ENCODE measurements at places on chromosomes 16 and 17.
A peak's percentile ranks its signal among the peaks of the same experiment; 100 is the strongest.

DNA sequence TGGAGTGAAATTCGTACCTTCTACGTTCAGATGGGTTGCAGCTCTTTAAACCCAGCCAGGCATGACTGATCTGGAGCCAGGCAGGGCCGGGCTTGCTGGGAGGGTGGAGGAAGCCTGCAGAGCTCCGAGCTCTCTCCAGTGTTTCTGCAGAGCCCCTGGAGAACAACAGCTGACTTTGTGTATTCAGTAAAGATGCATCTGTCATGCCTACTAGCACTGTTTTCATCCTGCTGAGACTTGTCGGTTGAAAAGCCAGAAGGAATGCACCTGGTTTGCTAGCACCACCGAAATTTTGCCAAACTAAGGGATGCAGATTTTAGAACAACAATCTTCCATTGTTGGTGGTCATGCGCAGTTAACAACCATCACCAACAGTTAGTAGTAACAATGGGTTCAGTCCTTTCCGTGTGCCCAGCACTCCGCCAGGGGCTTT lies 22.4 kb upstream of the SCNN1B start:
- peak; percentile 77 for DNase-seq

- DNase-seq = no peak
Observed at GRCh38 chr17:81572563-81573168, 20.5 kb upstream of the FAAP100 start.

- peak; percentile 72 for DNase-seq
Observed at GRCh38 chr16:67198238-67198734, 645 bp upstream of the ELMO3 start.

DNA sequence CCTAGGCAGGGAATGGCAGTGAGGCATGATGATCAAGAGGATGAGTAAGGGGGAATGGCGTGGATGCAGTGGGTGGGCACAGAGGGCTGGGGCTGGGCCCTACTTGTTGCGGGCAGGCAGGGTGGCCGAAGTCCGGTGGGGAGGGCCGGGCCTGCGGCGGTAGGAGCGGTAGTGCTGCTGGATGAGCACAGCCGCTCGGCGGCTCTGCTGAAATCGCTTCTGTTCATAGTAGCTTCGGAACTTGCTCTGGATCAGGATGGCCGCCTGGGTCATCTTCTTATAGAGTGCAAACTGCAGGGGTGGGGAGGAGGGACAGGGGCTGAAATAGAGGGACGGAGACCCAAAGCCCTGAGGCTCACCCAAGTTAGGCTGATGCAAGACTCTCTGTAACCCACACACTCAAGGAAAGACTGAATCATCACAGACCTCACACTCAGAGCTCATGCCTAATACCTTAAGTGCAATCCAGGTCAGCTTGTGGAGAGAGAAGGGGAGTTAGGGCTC lies 1.5 kb upstream of the SPAG7 start:
- peak; percentile 90 for DNase-seq

All from islet precursor cell (in vitro differentiated cells).